COLO829 (cell line): ENCODE measurements at places on chromosomes 11 and 22.

- no peak for DNase-seq
Measured at GRCh38 chr11:105158436-105158835, 18.9 kb upstream of the CARD18 start.

DNA sequence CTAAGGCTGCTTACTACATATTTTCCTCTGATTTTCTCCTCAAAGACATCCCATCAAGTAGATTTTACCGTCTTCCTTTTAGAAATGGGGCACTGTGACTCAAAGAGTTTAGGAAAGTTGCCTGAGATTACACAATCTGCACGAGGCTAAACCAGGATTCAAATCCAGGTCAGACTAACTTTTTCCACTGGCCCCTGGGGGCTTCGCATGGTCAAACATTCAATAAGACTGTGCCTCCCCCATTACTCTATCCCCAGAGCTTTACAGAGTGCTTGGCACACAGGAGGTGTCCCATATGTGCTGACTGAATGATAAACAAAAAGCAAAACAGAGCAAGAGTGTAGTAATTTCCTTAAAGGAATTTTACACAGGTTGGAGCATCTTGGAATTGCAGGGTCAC lies 118.1 kb upstream of the TEAD1 start:
- no peak for DNase-seq

- no peak for DNase-seq
Measured at GRCh38 chr11:45369313-45369712, 83.2 kb upstream of the SYT13 start.

GRCh38 chr11:269146-269890 lies 8.9 kb upstream of the NLRP6 start:
- no peak for DNase-seq

DNA sequence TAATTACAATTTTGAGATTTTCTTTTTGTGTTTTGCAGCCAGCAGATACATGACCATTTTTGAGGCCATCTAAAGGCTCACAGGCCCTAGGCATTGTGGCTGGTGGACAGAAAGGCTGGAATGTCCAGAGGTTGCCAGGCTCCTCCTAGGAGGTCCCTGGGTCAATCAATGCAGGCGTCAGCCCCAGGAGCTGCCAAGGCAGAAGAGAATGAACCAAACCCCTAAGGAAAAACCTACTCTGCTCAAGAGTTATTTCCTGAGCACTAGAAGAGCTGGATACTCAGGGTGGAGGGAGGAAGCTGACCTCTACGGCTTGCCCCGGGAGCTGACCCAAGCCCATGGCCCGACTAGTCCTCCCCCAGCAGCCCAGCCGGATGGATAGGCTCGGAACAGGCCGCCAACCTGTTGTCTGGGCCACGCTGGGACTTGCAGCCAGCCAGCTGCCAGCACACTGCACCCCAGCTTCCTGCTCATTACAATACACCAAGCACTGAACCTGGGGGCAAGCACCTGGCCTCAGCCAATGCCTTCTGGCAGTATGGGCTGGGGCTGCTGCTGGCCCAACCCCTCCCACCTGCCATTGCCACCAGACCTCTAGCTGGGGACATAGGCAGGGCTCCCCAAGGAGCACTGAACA lies 5.7 kb upstream of the SCGB1A1 start:
- no peak for DNase-seq

- no peak for DNase-seq
Measured at GRCh38 chr11:66915046-66915832, 42.9 kb downstream of the PC start.

DNA sequence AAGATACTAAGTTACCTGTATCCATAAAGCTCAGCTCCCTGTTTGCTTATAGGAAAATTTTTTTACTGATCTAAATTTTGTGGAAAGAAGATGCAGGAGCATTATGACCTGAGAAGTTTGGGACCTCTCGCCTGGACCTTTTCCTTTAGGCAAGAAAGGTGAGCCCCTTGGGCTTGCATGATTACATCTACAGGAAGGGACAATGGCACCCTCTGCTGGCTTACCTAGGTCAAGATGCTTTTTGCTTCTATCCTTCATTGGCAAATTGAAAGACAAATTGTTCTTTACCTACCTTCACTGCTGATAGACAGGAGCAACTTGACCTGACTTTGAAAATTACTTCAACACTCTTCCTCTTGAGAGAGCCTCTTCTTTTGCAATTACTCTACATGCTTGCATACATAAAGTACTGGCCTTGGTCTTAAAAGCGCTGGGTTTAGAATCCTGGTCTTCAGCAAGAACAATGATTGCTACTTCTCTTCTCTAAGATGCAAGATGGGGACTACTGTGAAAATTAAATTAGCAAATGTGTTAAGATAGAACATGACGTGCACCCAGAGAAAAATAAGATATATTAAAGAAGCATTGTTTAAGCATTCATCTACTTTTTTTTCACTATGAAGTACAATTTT lies 147.2 kb downstream of the TRPC6 start:
- no peak for DNase-seq

DNA sequence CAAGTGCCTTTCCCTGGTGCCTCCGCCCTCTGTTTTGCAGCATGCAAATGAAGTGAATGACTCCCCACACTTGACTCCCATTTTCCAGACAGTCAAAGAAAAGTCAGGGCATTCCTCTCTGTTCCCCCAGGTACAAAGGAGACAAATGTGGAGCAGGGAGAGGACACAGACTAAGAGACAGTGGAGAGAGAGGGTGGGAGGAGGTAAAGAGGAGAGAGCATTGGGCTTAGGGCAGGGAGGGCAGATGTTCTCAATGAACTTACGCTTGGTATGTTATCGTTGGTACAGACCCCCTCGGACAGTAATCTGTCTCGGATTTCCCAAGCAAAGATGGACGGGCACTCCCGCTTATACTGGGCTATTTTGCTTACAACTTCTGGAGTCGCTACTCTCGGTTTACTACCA lies 9.8 kb downstream of the PAX6 start:
- no peak for DNase-seq

GRCh38 chr11:92500453-92500852 lies 275.8 kb downstream of the FAT3 start:
- no peak for DNase-seq

DNA sequence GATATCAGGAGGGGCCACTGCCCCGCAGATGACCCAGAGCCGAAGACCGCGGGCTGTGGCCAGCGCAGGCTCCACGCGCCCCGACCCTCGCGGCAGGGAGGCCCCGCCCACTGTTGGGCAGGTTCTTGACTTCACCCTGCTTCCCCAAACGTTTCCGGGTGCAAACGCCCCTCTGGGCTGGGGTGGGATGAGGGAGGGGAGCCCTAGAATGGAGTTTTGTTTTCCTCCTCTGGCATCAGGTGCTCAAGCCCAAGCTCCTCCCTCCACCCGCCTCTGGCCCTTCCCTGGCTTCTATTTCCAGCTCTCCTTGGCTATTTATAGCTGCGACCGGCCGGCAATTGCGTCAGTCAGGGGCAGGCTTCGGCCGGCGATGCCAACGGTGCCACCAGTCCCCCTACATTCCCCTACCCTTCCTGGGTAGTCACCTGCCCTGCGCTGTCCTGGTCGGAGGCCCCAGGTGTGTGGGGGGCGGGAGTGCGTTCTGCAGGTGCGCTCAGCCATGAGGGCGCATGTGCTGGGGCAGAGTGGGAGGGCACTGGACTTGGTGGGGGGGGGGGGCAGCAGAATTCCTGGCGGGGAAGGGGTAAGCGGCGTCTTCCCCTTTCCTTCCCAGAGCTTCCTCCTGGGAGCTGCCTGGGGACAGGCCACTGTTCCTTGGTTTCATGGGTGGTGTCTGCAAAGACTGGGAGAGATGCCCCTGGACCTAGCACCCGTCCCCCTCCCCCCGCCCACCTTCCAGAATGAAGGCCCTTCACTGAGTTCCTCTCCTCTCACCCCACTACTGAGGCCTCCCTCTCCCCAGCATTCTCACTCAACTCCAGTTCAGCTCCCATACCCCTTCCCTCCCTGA lies 23.6 kb downstream of the DUSP8 start:
- peak; percentile 59 for DNase-seq

- no peak for DNase-seq
Measured at GRCh38 chr11:119181677-119182412, 3.4 kb upstream of the NHERF4 start.

- no peak for DNase-seq
Measured at GRCh38 chr22:46349238-46349637, 13.7 kb downstream of the TRMU start.

GRCh38 chr11:4551346-4551979 lies 6.5 kb downstream of the OR52M1 start:
- no peak for DNase-seq

DNA sequence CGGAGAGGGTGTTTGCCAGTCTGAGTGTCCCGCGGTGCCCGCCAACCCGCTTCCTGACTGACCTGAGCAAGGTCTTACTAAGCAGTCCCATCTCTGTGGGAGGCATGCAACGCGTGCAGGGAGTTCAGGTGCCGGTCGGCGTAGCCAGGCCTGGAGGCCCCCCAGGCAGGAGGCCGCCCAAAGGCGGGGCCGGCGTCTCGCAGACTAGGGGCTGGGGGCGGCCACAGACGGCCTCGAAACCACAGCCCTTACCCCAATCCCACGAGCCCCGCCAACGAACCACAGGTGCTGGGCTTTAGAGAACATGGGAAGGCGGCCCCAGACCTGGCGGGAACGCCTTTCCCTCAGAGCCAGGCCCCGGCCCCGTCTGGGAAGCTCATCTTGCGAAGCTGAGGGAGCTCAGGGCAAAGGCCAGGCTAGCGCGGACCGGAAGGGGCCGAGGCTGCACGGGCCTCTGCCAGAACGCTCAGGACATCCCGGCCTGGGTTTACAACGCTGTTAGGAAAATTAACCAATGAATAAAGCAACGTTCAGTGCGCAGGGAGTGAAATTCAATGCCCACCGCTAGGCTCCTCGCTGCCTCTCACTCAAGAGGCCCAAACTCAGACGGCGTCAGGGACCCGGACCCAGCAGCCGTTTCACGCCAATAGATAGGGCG lies 2.1 kb upstream of the MTFP1 start:
- DNase-seq = no peak

DNA sequence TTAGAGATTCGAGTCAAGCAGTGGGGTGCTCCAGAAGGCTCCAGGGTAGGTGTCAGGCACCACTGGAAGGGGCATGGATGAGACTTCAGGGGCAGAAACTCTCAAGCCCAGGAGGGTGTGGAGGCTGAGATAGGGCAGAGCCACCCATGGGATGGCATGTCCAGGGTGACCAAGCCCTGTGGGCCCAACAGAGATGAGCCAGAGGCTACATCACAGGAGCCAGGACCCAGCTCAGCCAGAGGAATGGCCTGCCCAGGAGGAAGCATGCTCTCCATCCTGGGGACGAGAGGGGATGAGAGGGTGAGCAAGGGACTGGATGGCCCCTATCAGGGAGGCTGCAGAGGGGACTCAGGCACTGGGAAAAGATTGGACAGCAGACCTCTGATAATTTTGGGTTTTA lies 42.8 kb downstream of the SLCO2B1 start:
- DNase-seq = no peak

- DNase-seq = no peak
Measured at GRCh38 chr11:57426439-57426928, 437 bp downstream of the SLC43A3 start.

DNA sequence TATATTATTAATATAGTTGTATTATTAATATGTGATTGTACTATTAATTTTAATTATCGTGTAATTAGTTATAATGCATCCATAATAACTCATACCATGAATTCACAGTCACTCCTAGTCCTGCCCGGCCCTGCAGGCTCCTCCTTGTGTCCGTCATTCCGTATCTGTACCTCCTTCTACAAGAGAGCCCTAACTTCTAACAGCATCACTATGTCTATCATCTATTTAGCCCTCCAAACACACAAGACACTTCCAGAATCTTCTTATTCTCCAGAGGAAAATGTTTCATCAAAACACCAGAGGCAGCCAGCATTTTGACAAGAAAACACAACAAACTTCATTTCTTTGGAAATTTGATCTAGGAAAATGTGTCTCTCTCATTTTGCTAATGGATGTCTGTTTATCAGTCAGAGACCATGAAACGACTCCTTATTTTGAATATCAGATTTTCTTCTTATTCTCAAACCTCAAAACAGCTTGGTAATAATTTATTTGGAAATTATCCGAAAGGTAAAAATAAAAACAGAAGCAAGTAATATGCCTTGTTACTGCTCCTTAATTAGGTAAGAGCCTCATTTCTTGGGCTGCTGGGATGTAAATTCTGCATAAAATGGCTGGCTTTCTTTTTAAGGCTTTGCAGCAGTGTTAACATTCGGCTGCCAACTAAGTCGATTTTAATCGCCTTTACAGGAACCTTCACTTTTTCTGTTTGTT lies 23.1 kb upstream of the SEPTIN5 start:
- DNase-seq = no peak

GRCh38 chr11:13126430-13126829 lies 117.3 kb downstream of the RASSF10 start:
- peak; percentile 85 for DNase-seq

DNA sequence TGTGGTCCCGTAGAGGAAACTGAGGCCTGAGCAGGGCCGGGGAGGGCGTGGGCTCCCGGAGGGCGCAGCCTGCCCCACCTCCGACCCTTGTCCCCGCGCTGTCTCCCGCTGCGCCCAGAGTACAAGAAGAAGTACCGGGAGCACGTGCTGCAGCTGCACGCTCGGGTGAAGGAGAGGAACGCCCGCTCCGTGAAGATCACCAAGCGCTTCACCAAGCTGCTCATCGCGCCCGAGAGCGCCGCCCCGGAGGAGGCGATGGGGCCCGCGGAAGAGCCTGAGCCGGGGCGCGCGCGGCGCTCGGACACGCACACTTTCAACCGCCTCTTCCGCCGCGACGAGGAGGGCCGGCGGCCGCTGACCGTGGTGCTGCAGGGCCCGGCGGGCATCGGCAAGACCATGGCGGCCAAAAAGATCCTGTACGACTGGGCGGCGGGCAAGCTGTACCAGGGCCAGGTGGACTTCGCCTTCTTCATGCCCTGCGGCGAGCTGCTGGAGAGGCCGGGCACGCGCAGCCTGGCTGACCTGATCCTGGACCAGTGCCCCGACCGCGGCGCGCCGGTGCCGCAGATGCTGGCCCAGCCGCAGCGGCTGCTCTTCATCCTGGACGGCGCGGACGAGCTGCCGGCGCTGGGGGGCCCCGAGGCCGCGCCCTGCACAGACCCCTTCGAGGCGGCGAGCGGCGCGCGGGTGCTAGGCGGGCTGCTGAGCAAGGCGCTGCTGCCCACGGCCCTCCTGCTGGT lies 1.9 kb downstream of the NLRP6 start:
- DNase-seq = no peak

GRCh38 chr11:115676768-115677167 lies 172.6 kb upstream of the CADM1 start:
- DNase-seq = no peak

GRCh38 chr11:26493616-26494015 lies 78.4 kb downstream of the MUC15 start:
- DNase-seq = no peak

DNA sequence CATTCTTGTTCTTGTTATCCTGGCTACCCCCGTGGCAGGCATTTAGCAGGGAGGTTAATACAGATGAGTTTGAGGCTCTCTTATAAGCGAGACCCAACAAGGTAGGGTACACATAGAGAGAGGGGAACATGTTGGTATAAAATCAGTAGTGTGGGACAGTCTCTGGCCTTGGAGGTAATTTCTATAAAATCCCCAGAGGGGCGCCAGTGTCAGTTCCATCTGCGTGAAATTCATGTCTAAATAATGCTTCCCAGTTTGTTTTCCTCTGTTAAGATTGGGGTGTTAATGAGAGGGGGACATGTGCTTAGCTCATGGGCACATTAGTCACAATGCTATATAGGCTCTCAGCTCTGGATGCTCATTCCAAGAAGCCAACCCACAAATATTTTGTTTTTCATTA lies 150.7 kb downstream of the MYO18B start:
- DNase-seq = no peak

- DNase-seq = no peak
Measured at GRCh38 chr11:30285416-30286121, 37.3 kb upstream of the ARL14EP start.
